ENCODE measurements at places on chromosomes 1 and 21.

DNA sequence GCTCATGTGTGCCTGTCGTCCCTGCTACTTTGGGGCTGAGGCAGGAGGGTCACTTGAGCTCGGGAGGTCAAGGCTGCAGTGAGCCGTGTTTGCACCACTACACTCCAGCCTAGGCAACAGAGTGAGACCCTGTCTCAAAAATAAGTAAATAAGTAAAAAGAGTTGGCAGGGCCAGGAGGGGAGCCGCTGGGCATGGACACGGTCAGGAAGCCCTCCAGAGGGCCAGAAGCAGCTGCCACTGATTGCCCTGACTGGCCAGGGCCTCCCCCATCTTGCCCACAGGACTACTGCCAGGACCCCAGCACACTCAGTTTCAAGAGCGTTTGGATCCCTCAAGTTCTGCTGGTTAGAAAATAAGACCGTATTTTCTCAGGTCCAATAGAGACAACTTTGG lies 112.2 kb upstream of the IPO9 start:
- no peak for DNase-seq

DNA sequence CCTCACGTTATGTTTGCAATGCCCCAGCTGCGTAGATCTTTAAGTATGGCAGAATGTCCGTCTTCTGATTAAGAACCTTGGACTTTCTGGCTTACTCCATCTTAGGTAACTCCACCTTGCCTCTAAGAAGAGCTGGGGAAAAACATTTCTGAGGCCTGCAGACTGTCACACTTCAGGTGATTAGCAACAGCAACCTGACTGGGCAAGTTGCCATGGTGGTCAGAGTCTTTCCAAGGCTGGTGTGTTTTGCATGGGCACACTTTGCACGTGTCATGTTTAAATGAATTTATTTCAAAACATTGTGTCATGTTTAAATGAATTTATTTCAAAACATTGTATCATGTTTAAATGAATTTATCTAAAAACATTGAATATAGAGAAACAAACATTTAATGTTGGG lies 811 bp downstream of the KPRP start:
- DNase-seq = no peak

GRCh38 chr1:21299780-21300395 lies 9.6 kb upstream of the ECE1 start:
- no peak for DNase-seq

DNA sequence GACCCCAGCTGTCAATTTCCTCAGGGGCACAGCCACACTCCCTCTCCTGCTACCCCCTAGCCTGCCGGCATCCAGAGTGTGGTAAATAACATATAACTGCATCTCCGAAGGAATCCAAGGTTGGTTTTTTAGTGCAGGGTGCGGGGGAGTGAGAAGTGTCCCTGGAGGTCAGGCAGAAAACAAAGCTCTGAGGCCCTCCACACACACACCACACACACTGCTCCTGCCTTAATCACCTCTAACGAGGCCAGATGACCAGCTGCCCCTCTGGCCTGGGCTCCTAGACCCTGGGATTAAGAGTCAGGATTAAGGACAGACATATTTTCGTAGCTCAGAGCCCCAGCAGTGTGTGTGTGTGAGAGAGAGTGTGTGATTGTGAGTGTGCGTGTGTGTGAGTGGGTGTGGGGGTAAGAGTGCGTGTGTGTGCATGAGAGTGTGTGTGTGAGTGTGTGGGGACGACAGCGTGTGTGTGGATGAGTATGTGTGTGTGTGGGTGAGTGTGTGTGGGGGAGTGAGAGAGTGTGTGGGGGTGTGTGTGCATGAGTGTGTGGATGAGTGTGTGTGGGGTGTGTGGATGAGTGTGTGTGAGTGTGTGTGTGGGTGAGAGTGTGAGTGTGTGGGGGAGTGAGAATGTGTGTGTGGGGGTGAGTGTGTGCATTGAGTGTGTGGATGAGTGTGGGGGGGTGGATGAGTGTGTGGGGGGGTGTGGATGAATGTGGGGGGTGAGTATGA lies 14.6 kb downstream of the SDC3 start:
- DNase-seq = no peak

DNA sequence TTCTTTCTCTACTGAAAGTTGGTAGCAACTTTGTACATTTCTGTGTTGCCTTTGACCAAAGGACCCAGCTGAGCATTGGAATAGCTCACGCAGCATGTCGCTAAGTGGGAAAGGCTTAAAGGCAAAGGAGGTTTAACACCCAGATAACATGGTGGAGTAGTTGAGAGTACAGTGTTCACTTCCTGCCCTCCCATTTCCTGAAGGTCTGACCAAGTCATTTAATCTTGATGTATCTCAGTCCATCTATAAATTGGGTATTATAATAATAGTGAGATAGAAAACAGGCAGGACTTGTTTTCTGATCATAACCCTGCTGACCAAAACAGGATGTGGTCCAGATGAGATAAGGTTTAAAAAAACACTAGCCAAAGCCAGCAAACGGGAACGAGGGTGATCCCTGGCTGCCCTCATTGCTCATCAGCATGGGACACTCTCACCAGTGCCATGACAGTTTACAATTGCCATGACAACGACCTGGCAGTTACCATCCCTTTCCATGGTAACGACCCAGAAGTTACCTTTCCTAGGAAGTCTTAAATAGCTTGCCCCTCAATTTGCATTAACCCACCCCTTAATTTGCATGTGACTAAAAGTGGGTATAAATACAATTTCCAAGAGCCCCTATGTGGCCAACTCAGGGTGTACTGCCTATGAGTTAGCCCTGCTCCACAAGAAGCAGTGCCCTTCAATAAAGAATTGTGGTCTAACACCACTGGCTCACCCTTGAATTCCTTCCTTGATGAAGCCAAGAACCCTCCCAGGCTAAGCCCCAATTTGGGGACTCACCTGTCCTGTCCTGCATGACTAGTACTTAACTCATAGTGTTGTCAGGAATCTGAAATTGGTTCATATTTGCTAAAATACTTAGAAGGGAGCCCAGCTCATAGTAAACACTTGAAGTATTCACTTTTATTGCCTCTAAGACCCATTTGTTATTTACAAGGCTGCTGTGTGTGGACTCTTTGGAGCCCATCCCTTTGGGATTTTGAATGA lies 28.4 kb upstream of the FHAD1 start:
- no peak for DNase-seq

- DNase-seq = no peak
Measured at GRCh38 chr1:155569988-155570592, 7.5 kb upstream of the ASH1L start.

GRCh38 chr1:29901624-29902325 lies 665.5 kb downstream of the PTPRU start:
- no peak for DNase-seq

- no peak for DNase-seq
Measured at GRCh38 chr1:245279346-245279745, 124.6 kb downstream of the KIF26B start.

- DNase-seq = no peak
Measured at GRCh38 chr21:36747815-36748383, 49.0 kb downstream of the SIM2 start.

- DNase-seq = no peak
Measured at GRCh38 chr1:172431721-172432192, 11.3 kb downstream of the C1orf105 start.

DNA sequence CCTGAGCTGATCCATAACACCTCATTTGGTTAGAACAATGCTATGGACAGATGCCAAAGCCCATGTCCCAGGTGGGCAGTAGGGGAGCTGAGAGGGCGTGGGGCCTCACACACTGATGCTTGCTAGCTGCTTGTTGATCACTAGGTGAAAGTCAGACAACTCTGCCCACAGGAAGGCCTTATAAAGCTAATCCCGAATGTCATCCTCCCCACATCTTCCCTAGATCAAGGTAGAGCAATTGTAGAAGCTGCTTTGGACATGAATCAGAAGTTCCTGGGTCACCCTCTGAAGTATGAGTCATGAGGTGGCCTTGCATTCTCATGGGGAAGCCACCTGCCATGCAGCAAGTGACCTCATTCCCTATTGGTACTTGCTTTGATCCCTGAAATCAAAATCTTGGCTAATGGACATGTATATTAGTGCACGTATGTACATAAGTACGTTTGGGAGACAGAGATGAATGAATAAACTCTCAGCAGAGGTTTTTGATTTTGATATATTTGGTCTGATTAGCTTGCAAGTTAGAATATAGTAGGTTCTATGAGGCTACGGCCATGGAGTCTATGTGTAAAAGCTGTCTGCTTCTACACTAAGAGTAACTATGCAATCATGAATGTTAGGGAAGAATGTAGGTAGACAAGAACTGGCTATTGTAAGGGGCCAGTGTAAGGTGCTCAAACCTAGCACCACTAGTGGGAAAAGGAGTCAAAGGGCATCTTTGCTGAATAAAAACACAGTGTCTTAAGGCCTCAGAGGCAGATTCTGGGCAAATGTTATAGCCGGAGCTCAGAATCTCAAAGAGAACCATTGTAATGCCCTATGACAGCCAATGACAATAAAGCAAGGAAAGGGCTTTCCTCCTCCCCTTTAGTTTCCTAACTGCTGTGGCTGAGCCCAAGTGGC lies 52.6 kb downstream of the ABCA4 start:
- no peak for DNase-seq

All from left cardiac atrium (tissue), 4 donors.